HTR-8/SVneo (cell line): ENCODE measurements at places on chromosomes 4 and X.

- no peak for DNase-seq
Observed at GRCh38 chrX:139533444-139533843, 2.9 kb downstream of the F9 start.

DNA sequence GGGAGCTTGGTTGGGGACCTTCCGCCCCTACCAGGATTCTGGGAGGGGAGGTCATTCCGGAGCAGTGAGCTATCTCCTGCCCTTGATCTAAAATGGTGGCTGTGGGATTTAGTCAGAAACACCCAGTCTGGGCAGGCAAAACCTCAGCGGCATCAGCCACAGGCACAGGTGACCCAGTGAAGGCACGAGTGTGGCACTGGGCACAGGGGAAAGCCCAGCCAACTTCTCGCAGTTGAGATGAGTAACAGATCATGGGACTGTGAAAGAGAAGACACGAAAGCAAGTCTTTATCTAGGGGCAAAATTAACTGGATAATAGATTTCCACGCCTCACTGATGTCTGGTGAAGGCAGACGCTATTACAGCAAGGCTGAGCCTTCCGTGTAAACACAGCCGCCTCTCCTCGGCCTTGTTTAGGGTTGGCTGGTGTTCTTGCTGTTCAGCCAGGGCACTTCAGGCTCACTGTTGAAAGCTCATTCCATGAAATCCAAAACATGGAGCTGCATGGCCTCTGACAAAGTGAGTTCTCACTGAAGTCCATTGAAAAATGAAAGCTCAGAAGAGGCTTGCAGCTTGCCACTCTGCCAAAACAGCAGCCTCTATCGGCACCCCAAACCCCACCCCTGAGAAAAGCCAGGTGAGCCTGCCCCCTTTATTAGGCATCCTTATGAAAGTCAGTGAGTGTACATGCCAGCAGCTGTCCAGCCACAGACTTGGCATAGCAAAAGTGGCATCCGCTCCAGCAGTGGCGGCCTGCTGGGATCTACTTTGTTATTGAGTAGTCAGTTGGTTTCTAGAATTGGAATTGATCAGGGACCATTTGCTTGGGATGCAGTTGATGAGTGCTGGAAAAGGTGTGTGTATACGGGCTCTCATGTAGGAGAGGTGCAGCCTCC lies 102.3 kb upstream of the MTM1 start:
- no peak for DNase-seq

DNA sequence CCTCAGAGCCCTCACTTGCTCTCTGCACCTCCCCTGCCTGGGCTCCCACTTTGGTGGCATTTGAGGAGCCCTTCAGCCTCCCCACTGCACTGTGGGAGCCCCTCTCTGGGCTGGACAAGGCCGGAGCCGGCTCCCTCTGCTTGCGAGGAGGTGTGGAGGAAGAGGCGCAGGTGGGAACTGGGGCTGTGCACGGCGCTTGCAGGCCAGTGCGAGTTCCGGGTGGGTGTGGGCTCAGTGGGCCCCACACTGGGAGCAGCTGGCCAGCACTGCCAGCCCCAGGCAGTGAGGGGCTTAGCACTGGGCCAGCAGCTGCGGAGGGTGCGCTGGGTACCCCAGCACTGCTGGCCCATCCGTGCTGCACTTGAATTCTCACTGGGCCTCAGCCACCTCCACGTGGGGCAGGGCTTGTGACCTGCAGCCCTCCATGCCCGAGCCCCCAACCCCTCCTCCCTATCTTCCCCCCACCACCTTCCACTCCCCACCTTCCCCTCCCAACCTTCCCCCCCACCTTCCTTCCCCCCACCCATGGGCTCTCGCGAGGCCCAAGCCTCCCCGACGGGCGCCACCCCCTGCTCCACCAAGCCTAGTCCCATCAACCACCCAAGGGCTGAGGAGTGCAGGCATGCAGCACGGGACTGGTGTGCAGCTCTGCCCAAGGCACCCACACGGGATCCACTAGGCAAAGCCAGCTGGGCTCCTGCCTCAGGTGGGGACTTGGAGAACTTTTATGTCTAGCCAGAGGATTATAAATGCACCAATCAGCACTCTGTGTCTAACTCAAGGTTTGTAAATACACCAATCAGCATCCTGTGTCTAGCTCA lies 113.5 kb upstream of the BEND4 start:
- no peak for DNase-seq

DNA sequence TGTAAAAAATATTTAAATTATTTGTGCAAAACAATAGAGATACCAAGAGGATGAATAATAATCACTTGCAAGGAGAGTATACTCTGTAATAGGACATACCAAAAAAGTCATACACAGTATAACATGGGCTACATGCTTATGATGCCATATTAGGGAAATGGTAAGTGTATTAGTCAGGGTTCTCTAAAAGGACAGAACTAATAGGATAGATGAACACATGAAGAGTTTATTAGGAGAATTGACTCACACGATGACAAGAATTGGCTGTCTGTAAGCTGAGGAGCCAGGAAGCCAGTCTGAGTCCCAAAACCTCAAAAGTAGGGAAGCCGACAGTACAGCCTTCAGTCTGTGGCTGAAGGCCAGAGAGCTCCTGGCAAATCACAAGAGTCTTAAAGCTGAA lies 151.2 kb downstream of the DTHD1 start:
- DNase-seq, result no peak
